CD4-positive, alpha-beta T cell treated with Interleukin-10 for 1 hour (primary cell): ENCODE measurements at places on chromosomes 2 and 18.

DNA sequence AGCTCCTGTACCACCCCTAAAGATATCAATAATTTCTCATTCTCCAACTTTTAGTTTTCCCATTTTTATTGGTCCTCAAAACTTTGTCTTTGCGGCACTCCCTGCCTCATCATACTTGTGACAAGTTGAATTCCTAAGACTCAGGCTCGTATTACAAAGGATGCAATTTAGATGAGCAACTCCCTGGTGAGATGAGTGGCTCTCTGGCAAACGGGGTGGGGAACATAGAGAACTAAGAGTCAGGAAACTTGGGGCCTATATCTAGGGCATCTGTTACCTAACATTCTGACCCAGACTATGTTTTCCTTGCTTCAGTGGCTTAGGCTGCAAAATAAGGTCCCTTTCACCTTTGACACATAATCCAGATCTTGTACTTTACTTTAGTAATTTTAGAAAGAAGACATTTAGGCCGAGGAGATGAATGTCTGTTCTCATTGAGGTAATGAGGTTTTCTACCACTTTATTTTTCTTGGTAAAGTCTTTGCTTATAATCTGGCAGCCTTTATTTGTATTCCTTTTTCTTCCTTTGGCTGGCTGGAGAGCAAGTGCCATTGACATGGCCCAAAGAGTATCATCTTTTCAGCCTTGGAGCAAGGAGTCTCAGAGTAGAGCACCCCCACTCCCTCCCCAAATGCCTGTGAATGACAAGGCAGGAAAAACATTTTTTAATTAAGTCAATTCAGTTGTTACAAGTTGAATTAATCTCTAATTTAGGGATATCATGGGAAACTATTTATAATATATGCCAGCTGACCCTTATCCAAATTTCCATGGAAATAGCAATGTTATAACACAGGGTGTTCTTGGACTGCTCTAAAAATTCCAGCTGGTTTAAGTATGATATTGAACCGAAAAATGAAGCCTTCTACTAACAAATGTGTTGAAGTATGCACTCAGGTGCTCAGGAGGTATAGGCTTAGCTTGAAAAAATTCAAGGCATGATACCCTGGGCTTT lies 15.2 kb downstream of the TSPYL6 start:
- DNase-seq, result no peak

- peak; percentile 95 for DNase-seq
Measured at GRCh38 chr2:241148891-241149674, at the start of gene PASK. TSS of gene PASK (minus strand) at chr2:241149472. CDS start at chr2:241143032, 6,440 bp downstream.

GRCh38 chr2:184780944-184781343 lies 182.6 kb downstream of the ZNF804A start:
- no peak for DNase-seq

GRCh38 chr2:120735746-120736170 lies at the start of gene GLI2:
TSS of gene GLI2 (plus strand) at chr2:120735868. CDS start at chr2:120797321, 61,453 bp downstream.
- DNase-seq, result no peak

GRCh38 chr2:171524018-171524401 lies 1.7 kb downstream of the CYBRD1 start:
- DNase-seq, result no peak

DNA sequence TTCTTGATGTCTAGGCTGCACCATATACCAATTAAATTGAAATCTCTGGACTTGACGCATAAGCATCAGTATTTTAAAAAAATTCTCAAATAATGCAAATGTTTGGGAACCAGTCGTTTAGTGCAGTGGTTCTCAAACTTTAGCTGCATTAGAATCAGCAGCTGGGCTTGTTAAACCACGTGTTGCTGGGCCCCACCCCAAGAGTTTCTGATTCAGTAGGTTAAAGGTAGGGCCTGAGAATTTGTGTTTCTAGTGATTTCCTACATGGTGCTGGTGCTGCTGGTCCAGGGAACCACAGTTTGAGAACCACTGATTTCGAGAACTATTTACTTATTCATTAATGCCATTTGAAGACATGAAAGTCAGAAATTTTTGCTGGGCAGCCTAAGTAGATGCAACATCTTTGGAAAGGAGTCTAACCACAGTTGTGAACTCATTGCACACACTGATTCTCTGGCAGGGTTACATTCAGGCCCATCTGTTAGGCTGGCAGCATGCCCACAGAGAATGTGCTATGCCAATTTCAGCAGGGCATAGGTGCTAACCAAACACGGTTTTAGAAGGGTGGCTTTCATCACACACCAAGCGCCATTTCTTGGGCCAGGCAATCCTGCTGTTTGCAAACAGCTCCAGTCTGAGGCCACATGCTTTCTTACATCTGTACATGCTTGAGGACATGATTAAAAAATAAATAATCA lies 26.4 kb upstream of the ATP5MC3 start:
- DNase-seq, result peak; percentile 17

DNA sequence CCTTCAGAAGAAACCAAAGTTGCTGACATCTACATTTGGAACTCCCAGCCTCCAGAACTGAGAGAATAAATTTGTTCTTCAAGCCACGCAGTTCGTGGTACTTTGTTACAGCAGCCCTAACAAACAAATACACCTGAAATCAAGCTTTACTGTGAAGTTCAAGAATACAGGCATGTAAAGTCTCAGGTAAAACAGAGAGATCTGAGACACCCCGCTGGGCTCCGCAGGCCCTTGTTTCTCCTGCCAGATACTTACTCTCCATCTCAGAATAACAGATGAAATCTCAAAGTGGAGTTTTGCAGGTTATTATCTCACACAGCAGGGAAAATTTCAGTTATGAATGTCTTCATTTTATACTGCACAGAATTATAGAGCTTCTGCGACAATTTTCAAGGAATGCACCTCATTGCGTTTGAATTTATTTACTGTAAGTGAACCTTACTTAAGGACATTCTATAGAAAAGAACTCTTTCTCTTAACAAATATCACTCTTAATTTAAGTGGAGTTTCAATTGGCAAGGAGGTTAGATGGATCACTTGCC lies 492.4 kb upstream of the LRATD1 start:
- no peak for DNase-seq

GRCh38 chr2:193076995-193077394 lies 882.3 kb upstream of the TMEFF2 start:
- no peak for DNase-seq

- DNase-seq, result no peak
Measured at GRCh38 chr18:31329787-31330438, 12.0 kb downstream of the DSG1 start.

- no peak for DNase-seq
Measured at GRCh38 chr18:51531501-51531900, 334.0 kb upstream of the MEX3C start.

DNA sequence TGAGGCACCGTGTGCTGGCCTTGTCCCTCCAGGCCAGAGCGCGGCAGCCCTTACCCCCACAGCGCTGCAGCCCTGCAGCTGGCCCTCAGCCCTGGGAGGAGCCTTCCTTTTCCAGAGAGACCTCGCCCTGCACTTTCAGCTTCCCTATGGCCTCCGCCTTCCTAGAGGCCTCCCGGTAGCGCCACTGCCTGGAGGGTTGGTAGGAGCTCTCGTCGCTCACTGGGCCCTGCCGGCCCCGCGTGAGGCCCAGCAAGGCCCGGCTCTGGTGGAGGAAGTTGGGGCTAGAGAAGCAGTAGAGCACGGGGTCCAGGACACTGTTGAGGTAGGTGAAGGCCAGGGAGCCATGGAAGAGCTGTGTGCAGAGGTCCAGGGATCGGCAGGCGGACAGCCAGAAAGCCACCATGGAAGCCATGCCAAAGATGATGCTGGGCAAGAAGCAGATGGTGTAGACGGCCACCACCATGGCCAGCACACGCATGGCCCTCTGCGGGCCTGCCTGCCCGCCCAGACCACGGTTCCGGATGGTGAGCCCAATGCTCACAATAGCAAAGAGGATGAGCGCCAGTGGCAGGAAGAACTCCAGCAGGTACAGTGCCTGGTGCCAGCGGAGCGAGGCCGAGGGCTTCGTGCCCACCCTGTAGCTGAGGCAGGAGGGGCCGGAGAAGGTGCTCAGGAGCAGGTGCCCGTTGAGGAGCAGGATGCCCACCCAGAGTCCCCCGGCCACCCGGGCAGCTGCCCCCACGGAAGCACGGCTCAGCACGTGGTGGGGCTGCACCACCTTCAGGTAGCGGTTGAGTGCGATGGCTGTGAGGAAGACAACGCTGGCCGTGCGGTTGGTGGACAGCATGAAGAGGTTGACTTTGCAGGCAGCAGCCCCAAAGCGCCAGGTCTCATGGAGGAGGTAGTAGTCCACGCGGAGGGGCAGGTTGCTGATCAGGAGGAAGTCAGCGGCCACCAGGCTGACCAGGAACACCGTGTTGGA lies 821 bp downstream of the OXER1 start:
- no peak for DNase-seq

DNA sequence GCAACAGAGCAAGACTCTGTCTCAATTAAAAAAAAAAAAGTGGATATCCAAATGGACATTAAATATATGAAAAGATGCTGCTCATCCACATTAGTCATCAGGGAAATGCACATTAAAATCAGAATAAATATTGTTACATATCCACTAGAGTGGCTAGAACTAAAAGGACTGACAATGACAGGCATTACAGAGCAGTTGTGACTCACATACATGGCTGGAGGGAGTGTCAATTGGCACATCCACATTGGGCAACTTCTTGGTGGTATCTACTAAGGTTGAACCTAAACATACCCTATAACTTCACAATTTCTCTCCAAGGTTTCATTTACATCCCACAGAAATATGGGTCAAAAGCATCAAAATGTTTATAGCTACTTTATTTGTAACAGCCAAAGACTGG lies 14.0 kb upstream of the DNER start:
- DNase-seq, result no peak

GRCh38 chr2:223669453-223670225 lies 67.5 kb upstream of the SCG2 start:
- DNase-seq, result no peak

GRCh38 chr18:28820353-28820752 lies 643.4 kb upstream of the CDH2 start:
- DNase-seq, result no peak

- no peak for DNase-seq
Measured at GRCh38 chr2:175855794-175856453, 146.1 kb downstream of the LNPK start.

DNA sequence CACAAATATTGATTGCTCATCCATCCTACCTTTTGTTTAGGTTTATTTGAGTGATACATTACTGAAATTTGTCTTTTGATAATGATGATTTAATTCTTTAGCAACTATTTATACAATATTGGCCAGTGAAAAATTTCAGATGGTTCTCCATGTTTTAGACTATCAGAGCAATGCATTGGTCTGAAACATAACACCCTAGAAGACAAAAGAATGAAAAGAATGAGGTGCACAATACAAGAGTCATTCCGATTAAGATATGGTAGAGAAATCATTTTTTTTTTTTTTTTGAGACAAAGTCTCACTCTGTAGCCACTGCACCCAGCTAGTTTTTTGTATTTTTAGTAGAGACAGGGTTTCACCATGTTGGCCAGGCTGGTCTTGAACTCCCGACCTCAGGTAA lies 197.4 kb upstream of the FAM98A start:
- DNase-seq, result no peak

- no peak for DNase-seq
Measured at GRCh38 chr2:46410273-46411244, 68.8 kb upstream of the TMEM247 start.

- DNase-seq, result no peak
Measured at GRCh38 chr2:109062859-109063700, 65.9 kb upstream of the SH3RF3 start.

GRCh38 chr18:12154361-12154760 lies 60.7 kb downstream of the ANKRD62 start:
- no peak for DNase-seq

DNA sequence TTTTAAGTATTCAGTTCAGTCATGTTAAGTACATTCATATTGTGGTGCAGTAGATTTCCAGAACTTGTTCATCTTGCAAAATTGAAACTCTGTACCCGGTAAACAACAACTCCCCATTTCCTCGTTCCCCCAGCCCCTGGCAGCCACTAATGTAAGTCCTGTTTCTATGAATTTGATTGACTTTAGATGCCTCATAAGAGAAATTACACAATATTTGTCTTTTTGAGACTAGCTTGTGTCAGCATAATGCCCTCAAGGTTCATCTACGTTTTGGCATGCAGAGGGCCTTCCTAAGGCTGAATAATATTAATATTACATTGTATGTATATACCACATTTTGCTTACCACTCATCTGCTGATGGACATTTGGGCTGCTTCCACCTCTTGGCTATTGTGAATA lies 30.9 kb downstream of the METTL21A start:
- no peak for DNase-seq

DNA sequence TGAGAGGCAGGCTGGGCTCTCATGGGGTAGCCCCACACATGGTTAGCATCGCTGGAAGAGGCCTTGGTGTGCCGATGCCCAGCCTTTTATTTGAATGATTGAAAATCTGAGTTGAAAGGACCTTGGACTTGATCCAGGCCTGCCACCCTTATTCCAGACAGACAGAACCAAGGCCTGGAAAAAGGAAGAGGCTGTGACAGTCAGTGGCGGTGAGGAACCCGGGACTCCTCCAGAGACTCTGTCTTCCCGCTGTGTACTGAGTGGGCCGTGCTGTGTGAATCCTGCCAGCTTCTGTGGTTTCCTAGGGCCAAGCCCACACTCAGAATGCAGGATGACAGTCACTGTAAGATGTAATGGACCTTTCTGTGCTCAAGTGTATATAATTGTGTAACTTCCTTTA lies 218.5 kb downstream of the LDLRAD4 start:
- no peak for DNase-seq

GRCh38 chr2:68997401-68997800 lies 15.6 kb upstream of the ANTXR1 start:
- no peak for DNase-seq

DNA sequence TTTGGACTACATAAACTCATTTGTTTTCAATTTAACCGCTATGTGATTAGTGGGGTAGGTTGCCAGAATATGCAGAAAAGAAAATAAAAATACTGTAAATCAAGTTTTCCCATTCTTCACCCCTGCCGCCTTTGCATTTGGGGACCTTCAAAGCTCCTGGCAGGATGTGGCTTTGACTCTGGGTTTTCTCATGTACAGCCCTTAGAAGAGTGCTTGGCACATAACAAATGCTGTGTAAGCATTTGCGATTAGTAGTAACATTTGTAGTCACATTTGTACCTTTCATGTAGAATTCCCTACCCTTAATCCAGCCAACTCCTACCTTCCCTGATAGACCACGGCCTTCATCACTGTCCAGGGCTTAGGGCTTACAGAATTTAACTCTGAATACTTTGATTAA lies 262.6 kb downstream of the MREG start:
- DNase-seq, result no peak

DNA sequence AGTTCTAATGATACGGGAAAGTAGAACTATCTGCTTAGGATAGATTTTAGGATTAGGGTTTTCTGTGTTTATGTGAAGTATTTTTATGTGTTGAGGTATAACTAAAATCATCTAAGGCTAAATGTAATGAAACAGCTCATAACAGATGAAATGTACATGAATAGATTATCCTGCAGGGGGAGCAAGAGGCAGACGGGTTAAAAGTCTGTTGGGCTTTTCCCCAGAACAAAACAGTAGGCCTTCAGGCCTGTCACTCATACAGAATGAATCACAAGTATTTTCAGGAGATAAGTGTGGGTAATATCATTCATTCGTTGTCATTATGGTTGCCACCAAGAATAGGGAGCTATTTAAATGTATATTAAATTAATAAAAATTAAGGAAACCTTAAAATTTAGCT lies 107.9 kb upstream of the IL1R2 start:
- DNase-seq, result peak; percentile 46
